ENCODE measurements at places on chromosomes 16 and 17.

DNA sequence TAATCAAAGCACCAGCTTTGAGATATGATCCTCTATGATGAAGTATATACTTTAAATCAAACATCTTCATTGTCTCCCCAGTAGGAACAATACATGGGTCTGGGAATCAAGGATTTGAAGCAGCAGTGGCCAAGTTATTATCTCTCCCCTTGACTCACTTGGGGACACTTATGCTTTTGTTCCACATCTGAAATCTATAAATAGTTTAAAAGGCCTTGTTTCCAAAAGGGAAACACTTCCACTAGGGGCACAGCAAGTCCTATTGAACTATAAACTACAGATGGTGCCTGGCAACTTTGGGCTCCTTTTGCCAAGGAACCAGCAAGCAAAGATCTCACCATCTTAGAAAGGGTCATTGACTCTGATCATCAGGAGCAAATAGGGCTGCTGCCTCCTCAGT is 16.0 kb upstream of the CEP112 start:
- peak; percentile 2 for DNase-seq

DNA sequence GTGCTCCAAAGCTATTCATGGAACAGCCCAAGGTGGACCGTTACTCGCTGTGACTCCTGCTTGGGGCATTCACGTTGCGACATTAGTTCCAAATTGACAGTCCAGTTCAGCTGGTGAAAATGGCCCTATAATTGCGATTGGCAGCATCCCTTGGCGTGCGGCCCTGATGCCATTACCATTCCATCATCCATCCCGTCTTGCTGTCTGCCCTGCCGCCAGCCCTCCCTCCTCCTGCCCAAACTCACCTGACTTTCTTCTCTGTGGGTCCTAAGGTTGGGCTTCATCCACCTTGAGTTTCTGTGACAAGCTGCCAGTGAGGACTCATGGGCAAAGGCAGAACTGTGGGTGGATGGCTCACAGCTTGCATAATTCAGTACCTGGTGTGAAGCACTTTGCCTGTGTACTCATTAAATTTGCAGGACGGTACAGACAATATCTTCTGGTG is 104.6 kb downstream of the RPTOR start:
- no peak for DNase-seq

DNA sequence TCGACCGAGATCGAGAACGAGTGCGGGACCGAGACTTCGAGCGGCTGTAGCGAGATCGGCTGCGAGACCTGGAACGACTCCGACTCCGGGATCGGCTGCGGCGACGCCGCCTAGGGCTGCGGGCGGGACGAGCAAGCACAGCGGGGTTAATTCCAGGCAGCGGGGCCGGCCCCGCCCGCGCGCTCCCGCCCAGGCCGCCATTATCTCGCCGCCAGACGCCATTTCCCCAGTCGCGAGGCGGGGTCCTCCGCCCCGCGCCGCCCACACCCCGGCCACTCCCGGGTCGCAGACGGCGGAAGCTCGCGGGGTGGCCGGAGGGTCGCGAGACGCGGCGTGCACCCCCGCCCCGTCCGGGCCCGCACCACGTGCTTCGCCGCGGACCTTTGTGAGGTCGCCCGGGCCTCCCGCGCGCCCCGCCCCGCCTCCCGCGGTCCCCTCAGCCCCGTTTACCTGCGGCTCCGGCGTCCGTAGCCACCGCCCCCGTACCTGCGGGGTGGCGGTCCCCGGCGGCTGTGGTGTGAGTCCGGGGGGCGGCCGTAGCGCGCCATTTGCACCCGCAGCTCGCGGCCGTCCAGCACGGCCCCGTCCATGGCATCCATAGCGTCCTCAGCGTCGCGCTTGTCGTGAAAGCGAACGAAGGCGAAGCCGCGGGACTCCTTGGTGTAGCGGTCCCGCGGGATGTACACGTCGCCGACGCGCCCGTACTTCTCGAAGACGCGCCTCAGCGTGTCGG is 616 bp downstream of the SRSF2 start:
- no peak for DNase-seq

DNA sequence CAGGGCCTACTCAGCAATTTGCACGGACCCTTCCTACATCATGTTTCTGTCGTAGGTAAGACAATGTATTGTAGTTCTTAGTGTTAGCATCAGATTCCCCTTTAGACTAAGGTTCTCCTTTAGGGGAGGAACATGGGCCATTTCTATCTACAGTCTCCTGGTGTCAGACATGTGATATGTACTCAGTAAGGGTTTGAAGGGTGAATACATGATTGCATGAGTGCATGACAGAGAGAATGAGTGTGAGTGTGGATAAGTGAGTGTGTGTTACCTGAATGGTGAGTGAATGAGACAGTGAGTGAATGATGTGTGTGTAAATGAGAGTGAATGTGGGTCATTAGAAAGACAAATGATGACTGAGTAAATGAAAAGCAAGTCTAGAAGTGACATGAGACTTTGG is 476.8 kb downstream of the HAPSTR1 start:
- DNase-seq: no peak

DNA sequence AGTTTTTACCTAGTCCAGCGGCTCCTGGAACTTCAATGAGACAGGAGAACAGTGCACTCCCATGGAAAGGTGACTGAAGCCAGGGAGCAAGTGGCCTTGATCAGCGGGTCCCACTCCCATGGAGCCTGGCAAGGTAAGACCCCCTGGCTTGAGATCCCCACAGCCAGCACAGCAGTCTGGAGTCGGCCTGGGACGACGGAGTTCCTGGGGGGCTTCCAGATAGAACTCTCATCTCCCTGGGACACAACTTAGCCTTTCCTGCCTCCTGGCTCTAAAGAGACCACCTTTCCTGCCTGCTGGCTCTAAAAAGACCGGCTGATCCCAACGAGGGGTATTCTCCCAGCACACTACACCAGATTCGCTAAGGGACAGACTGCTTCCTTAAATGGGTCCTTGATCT is 1279.0 kb upstream of the GOT2 start:
- no peak for DNase-seq

DNA sequence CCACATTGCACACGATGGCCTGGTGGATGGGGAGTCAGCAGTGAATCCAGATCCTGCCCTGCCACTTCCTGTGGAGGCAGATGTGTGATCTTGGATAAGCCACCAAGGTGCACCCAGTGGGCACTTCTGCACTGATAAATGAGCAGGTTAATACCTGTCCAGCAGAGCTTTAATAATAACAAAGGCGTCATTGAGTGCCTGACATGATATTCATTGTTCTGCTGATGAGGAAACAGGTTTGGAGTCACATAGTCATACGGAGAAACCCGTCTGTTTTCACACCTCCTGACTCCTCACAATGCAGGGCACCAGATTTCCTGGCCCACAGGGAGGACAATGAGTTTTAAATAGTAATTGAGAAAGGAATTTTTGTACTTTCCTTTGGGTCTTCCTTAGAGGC is 324.6 kb upstream of the CDH5 start:
- no peak for DNase-seq

GRCh38 chr17:81200695-81201580 is 21.8 kb downstream of the CEP131 start:
- DNase-seq: peak; percentile 55

GRCh38 chr16:54821731-54822130 is 108.9 kb upstream of the IRX5 start:
- no peak for DNase-seq

DNA sequence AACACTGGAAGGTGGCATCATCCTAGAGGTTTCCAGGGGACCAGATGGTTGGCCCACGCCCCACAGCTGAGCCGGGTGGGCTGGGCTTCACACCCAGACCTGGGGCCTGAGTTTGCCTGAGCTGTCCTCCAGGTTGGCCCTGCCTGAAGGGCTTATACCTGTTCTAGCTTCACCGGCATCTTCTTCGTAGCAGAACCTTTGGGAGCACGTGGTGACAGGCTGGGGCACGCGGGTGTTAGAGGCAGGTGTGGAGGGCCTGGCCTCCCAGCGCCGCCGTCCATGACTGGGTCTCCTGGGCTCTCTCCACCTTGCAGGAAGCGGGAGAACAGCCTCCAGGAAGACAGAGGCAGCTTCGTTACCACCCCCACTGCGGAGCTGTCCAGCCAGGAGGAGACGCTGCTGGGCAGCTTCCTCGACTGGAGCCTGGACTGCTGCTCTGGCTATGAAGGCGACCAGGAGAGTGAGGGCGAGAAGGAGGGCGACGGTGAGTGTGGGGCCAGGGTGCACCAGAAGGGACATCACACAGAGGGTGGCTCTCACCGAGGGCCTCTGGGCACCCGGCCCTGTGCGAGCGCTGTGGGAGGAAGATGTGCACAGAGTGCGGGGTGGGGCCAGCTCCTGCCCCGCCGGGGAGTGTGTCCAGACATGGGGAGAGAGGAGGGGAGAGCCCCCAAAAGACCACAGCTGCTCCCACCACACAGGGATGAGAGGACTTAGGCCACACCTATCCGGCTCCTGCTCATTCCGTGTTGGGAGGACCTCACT is 4.6 kb upstream of the TEDC2 start:
- no peak for DNase-seq

GRCh38 chr17:9432934-9433421 is 142.6 kb downstream of the STX8 start:
- no peak for DNase-seq

GRCh38 chr17:48589831-48590606 is at the start of gene HOXB3:
Gene HOXB3 (minus strand): TSS chr17:48590241. CDS start chr17:48552474, 37,767 bp downstream.
- no peak for DNase-seq

Data from foreskin melanocyte (primary cell).